ENCODE measurements at places on chromosomes 2 and 18. TPM values are rescaled to one million over a fixed set of nuclear protein-coding genes. Genes with fewer than 3 reads are reported as not detected.
A peak's percentile ranks its signal among the peaks of the same experiment; 100 is the strongest.

GPR35 gene
- total RNA-seq = 4.1 TPM

ALPP gene
- total RNA-seq = not detected

FBXO41 gene
- total RNA-seq = 27.7 TPM

FBLN7 gene
- 40.6 TPM for total RNA-seq

DNA sequence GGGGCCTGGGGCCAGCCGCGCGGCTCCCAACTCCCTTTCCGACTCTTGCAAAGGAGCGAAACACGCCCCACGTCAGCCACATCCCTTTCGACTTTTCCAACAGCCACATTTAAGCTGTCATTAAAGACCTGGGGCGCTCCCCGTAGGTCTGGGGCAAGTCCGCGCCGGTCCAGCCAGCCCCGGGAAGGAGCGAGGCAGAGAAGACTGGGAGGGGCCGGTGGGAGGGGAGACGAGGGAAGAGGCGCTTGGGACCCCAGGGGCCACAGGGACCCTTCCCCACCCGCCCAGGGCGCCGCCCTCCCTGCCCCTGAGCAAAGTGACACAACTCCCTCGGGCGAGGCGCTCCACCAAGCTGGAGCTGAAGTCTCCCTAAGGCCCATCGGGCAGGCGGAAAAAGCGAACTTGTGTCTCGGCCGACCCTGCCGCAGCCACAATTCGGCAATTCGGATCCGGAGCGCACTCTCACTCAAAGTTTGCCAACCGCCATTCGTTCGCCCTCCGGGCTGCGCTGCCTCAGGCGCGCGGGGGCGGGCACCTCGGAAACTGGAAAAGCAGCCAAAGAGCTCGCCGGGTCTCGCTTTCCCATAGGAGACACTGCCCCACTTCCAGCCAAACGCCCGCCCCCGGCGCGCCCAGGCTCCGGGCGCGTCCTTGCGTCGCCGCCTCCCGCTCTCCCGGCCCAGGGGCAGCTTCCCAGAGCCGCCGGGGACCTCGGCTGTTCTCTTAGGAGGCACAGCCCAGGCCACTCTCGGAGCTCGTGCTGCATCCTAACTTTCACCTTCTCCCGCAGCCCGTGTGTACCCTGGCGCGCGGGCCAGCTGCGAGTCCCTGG, 1.1 kb upstream of the KCTD1 start:
- DNase-seq = peak; percentile 43

Data from activated CD4-positive, alpha-beta T cell treated with anti-CD3 and anti-CD28 coated beads for 36 hours (primary cell).